ENCODE measurements at places on chromosomes 2 and 18.

DNA sequence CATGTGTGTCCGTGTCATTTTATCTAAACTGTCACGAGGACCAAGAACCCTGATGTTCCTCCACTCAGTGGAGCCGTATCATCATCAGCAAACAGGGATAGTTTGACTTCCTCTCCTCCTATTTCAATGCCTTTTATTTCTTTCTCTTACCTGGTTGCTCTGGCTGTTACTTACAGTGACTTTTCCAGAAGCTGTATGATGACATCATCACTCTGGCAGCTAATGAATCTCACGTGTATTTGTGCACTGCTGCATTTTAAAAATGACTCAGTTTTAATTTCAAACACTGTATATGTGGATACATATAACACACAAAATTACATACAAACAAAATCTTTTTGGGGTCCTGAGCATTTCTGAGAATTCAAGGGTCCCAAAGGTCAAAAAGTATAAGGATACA, 481.4 kb downstream of the CDH2 start:
- no peak for DNase-seq

DNA sequence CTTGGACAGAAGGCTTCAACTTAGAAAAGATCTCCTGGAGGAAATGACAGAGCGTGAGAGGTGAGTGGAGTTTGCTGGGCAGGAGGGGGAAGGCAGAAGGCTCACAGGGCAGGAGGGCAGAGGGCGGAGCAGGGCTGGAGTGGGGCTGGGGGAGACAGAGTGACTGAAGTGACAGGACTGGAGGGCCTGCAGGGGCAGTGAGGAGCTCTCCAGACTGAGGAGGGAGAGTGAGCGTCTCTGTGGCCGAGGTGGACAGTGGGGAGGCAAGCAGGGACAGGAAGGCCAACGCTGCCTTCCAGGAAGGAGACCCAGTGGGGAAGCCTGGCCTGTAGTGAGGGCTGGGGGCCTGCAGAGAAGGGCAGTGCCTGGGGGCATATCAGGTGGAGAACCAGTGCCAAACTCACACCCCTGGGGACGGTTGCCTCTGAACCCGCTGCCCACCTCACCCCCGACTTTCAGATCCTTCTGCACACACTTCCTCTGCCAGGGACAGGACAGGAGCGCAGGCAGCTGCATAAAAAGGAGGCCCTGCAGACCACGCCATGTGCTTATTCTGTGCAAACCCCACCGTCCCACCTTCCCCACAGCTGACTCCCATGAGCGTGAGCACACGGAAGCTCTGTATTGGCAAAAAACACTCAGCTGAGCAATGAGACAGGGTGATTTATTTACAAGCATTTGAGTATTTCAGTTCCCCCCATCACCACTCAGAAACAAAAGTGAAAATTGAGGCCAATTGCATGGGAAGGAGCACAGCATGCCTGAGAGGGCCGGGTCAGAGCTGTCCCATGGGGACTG, 244.3 kb downstream of the FAM210A start:
- DNase-seq, result no peak

DNA sequence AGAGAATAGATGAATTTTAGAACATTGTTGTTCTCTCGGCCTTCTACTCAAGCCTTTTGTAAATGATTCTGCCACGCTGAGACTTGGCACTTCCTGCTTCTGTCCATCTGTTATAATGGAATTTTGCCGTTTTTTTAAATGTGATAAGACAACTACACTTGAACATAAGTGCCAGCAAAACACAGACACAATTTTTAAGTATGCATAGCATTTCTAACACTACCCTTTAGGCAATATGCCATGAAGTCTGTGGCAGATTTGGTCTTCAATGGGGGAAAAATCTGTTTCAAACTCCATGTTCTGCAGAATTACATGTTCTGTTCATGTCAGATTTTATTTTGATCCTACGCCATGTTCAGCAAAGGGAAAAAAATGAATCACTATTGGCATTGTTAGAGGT, 1170.7 kb upstream of the SLC39A10 start:
- DNase-seq, result no peak

- DNase-seq, result no peak
These were observed 366.0 kb upstream of the SLC14A2 start for GRCh38 chr18:45249246-45249661.

DNA sequence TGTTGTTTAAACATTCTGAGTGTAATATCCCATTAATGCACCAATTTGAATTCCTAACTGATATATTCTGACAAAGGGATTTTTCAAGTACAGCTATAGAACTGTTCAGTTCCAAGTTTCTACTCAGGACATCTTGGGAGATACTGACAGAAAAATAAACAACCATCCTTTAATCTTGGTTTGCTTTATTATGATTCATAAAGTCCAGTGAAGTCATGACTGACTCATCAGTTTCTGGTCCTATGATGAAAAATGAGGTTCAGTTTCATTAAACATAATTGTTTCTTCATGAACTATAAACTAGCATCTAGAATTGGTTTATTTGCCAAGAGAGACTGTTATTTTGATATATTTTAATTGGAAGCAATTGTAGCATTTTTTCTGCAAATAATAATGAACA, 896.2 kb downstream of the CCDC85A start:
- DNase-seq, result no peak

GRCh38 chr2:33770023-33770422, 170.9 kb upstream of the FAM98A start:
- DNase-seq, result no peak

DNA sequence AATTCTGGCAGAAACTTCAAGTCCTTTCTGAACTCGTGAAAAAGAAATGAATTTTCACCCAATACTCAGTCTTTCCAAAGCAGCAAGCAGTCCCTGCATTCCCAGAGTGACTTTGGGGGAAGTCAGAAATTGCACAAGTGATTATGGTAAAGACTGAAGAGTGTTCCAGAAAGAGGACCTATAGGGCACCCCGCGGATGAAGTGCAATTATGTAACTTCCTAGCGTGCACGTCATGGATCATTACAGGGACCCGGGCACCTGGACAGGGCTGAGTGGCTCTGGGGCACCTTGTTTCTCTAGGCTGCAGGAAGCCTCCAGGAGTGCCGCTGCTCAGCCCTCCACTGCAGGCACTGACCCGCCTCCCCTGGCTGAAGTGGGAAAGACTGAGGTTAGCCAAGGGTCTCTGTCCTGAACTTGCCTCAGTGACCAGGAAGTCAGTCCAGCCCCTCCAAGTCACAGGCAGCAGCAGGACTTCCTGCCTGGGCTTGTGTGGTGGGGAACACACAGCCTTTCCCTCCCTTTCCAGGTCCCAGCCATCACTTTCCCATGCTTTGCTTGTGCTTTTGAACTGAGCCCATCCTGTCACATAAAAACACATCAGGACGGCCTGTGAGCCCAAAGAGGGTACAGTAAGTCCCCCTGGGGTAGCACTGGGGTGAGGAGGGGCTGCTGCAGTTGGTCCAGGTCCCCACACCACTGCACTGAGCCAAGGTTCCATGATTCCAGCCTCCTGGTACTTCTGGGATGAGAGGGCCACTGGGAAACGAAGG, 19.8 kb downstream of the TMEM185B start:
- no peak for DNase-seq

GRCh38 chr2:46229134-46230063, 67.8 kb upstream of the EPAS1 start:
- DNase-seq, result no peak

DNA sequence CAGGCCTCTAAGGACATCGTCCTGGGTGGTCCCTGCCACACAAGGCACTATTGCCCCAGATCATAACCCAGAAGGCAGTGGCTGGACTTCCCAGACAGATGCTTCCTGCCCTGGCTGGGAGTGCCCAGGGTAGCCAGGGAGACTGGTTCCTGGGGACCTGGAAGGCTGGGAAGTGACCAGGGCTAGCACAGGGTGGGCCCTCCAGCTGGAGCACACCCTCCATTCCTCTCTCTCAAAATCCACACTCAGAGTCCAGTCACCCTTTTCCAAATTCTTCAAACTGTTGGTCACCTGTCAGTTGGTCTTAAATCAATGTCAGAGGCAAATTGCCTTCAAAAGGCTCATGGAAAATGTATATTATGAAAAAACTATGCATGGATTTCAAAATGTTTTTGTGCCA, 11.6 kb upstream of the TUBB6 start:
- DNase-seq, result no peak

Measured in stimulated activated CD4-positive, alpha-beta T cell treated with anti-CD3 and anti-CD28 coated beads, Interleukin-12 subunit alpha, Interleukin-12 subunit beta, amount 100 ng/mL, for 24 hours (primary cell).